Esophagus squamous epithelium (tissue), 5 donors: ENCODE measurements at places on chromosomes 4 and X. TPM values are rescaled to one million over a fixed set of nuclear protein-coding genes. Genes with fewer than 3 reads are reported as not detected.

DNA sequence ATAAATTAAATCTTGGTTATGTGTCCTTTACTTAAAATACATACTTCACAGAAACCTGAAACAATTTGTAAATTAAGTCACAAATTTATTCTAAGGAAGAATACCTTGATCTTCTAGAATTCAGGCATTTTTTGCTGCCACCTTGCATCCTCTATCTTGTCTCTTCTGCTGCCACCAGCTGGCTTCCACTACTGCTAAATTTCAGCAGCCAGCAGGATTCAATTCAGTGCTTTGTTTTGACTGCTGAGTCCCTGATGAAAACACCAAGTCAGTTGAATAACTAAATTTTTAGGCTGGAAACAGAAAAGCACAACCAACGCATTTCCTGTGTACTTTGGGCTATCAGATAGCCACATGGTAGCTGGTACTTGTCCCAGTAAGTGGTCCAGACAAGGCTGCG is 2.4 kb upstream of the MBTPS2 start:
- no peak for DNase-seq

Gene FGFRL1
- total RNA-seq = 5.4 TPM

DNA sequence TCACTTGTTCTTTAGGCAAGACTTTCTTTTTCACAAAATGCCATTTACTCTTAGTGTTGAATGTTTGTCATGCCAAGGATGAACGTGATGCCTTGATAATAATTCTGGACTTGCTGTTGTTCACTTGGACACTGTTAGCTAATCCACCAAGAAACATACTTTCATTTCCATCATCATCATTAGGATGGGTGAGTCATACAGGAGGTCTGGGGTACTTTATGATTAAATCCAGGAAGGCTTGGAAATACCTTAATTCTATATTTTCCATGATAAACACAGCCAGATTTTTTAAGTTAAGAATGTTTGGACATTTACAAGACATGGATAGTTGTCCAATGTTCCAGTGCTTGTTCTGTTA is 260.7 kb upstream of the GIMD1 start:
- no peak for DNase-seq

Gene USO1
- total RNA-seq = 73.1 TPM

GRCh38 chr4:14631806-14632440 is 370.4 kb upstream of the CPEB2 start:
- no peak for DNase-seq

Gene SPACA5
- not detected for total RNA-seq
